A549 treated with DMSO at 1 μM for 4 hours (cell line): ENCODE measurements at places on chromosomes 6 and 20. TPM values are rescaled to one million over a fixed set of nuclear protein-coding genes. Genes with fewer than 3 reads are reported as not detected.

SYNDIG1 gene
- 1.3 to 2.0 TPM (median 1.6 TPM) in 5 replicates for total RNA-seq

RHAG gene
- total RNA-seq, result 0.05 to 0.07 TPM in 2 of 5 replicates, not detected in the others

RSPH4A gene
- total RNA-seq, result 0.17 to 0.26 TPM (median 0.24 TPM) in 5 replicates

NTSR1 gene
- total RNA-seq, result 0.10 to 0.33 TPM (median 0.20 TPM) in 5 replicates

SLC32A1 gene
- total RNA-seq, result not detected in 5 replicates

TUBB2B gene
- total RNA-seq, result 11.3 to 14.6 TPM (median 13.3 TPM) in 5 replicates

ABHD16B gene
- 0.05 TPM in 1 of 5 replicates, not detected in the others for total RNA-seq
